ENCODE measurements at places on chromosomes 3 and 15.

- DNase-seq, result no peak
Measured at GRCh38 chr3:162605651-162606204, 1109.1 kb downstream of the OTOL1 start.

DNA sequence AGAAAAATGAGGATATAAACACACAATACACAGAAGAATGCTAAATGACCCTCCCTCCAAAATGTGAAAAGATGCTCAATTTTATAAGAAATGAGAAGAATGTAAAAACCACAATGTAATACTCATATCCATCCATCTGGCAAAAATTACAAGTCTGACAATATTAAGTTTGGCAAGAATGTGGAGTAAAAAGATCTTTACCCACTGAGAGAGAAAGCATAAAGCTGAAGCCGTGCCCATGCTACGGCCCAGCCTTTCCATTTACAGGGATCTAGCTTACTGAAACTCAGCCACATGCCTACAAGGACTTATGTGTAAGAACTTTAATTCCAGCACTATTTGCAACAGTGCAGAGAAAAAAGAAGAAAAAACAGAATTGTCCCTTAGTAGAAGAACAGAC, 42.9 kb downstream of the ATP13A3 start:
- DNase-seq, result no peak

DNA sequence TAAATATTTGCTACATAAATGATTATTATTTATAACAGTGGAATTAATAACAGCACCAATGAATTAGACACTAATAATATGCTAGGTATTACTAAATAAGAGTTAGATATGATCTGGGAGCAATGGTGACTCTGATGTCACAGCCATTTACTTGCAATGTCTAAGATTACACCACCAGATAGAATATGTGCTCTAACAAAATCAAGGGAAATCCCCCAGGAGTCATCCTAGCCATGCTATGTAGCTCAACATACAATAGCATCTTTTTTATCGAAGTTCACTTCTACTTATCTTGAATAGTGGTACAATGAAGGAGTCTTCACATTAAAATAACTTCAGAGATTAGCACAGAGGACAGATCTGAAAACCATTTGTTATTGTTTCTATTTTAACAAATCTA, 154.0 kb downstream of the FMN1 start:
- DNase-seq, result no peak

- no peak for DNase-seq
Measured at GRCh38 chr3:182725372-182726251, 67.7 kb upstream of the ATP11B start.

- DNase-seq, result peak; percentile 91
Measured at GRCh38 chr3:196739671-196740480, at the start of gene PAK2. PAK2 (plus strand) TSS chr3:196739857; CDS start chr3:196782647, 42,790 bp downstream.

- DNase-seq, result no peak
Measured at GRCh38 chr3:172972067-172972466, 169.0 kb downstream of the SPATA16 start.
